ENCODE measurements at places on chromosomes 16 and 17. TPM values are rescaled to one million over a fixed set of nuclear protein-coding genes. Genes with fewer than 3 reads are reported as not detected.

DNA sequence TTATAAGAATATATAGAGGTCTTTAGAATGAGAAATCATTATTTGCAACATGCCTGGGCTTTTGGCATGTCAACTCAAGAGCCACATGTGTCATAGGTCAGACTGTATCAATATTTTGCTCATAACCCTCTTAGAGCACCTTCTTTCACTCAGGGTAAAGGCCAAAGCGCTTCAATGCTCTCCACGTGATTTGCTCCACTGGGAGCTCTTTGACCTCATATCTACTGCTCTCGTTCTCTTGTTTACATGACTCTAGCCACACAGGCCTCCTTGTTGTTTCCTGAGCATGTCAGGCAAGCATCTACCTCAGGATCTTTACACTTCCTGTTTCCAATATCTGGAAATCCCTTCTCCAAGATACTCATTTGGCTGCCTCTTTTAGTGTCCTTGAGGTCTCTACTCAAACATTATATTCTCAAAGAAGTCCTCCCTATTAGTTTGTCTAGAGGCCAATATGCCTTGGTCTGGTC lies 148.4 kb downstream of the TOX3 start:
- H3K27ac ChIP-seq, result no peak overlapping the region
- no peaks in the 10 kb centered on the region for H3K4me1 ChIP-seq
- H3K36me3 ChIP-seq, result no peaks in the 10 kb centered on the region
- no peaks in the 10 kb centered on the region for H3K27me3 ChIP-seq
- DNase-seq, result no peak

- H3K36me3 ChIP-seq, result no peaks in the 10 kb centered on the region
- H3K27ac ChIP-seq, result no peak overlapping the region
- H3K4me1 ChIP-seq, result peaks cover 15% of the 10 kb centered on the region
- H3K4me3 ChIP-seq, result no peak overlapping the region
These were observed 15.7 kb downstream of the ZDHHC7 start for GRCh38 chr16:84995663-84996062.

GRCh38 chr16:25013751-25014499 lies 1.2 kb downstream of the ARHGAP17 start:
- no peaks in the 10 kb centered on the region for H3K36me3 ChIP-seq
- DNase-seq, result no peak
- no peaks in the 10 kb centered on the region for H3K27me3 ChIP-seq
- peaks cover 6% of the 10 kb centered on the region for H3K4me1 ChIP-seq

DNA sequence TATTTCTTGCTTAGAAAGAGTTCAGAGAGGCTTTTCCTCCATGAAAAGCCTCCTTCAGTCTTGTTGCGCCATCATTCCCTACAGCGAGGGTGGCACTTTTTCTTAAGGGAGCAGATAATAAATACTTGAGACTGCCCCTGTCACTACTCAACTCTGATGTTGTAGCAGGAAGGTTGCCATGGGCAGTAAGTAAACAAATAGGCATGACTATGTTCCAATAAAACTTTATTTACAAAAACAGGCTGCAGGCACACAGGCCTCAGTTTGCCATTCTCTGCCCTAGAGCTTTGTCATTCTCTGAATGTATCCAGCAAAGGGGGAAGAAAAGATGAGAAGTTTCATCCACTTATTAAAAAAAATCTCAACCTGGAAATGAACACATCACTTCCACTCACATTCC lies 60.4 kb downstream of the MYOCD start:
- H3K4me1 ChIP-seq, result peaks cover 12% of the 10 kb centered on the region
- H3K27me3 ChIP-seq, result no peaks in the 10 kb centered on the region
- H3K36me3 ChIP-seq, result no peaks in the 10 kb centered on the region
- H3K27ac ChIP-seq, result no peak overlapping the region
- H3K4me3 ChIP-seq, result no peak overlapping the region

TBC1D3E gene
- not detected for total RNA-seq

ZNF594 gene
- 20.1 TPM for total RNA-seq

CD300H gene
- total RNA-seq, result not detected
